ENCODE measurements at places on chromosomes 16 and 17.

DNA sequence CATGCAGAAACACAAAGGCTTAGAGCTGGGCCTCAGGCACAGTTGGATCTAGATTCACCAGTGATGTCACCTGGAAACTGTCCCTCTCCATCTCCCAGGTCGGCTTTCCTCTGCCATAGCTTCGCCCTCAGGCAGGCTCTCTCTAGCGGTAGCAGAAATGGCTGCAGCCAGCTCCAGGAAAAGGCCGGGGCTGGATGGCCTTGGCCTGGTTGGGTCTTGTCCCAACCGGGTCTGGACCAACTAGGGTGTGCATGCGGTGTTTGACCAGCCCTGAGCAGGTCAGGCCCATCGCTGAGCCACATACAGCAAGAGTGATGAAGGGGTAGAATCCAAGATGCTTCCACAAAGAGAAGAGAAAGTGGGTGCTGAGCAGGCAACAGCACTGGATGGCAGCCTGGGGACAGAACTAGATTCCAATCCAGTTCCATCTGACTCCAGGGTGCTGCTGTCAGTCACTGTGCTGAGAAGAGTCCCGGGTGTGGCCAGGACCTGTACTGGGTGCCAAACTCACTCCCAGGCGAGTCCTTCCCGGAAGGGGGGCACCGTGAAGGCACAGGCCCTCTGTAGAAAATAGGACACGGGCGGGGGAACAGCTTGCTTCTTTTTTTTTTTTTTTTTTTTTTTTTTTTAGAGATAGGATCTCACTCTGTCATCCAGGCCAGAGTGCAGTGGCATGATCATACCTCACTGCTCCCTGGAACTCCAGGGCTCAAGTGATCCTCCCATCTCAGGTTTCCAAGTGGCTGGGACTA lies 51.8 kb downstream of the SOCS3 start:
- no peak for DNase-seq

- no peak for DNase-seq
These were observed 484 bp upstream of the NUDT7 start for GRCh38 chr16:77721752-77722308.

DNA sequence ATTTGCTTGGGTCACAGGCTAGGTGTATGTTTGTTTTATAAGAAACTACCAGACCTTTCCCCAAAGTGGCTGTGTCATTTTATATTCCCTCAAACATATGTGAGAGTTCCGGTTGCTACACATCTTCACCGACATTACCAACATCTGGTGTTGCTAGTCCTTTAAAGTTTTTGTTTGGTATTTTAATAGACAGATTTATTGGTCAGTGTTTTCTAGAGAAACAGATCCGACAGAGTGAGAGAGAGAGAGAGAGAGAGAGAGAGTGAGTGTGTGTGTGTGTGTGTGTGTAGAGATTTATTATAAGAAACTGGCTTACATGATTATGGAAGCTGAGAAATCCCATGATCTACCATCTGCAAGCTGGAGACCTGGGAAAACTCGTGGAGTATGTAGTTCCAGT lies 31.0 kb downstream of the LDHD start:
- DNase-seq: no peak

DNA sequence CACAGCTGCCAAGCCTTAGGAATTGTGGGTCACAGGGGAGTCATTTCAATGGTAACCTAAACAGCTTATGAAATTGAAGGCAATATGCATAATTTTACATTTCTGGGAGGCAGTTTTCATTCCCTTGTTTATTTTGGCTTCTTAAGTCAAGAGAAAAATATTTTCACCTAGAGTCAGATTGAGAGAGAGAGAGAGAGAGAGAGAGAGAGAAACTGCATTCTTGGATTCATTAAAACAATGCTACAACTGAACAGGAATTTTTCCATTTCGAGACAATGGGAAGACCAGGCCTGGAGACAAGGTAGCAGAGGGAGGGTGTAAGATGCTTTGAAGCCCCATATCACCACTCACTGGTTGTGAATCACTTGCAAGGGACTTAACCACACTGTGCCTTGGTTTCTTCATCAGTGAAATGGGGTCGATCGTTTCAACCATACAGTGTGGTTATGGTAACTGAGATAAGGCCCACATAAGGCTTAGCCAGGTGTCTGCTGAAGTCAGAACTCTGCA lies 224.7 kb upstream of the IRX3 start:
- DNase-seq: no peak

- DNase-seq: no peak
These were observed 6.1 kb upstream of the WFIKKN2 start for GRCh38 chr17:50829332-50829731.

DNA sequence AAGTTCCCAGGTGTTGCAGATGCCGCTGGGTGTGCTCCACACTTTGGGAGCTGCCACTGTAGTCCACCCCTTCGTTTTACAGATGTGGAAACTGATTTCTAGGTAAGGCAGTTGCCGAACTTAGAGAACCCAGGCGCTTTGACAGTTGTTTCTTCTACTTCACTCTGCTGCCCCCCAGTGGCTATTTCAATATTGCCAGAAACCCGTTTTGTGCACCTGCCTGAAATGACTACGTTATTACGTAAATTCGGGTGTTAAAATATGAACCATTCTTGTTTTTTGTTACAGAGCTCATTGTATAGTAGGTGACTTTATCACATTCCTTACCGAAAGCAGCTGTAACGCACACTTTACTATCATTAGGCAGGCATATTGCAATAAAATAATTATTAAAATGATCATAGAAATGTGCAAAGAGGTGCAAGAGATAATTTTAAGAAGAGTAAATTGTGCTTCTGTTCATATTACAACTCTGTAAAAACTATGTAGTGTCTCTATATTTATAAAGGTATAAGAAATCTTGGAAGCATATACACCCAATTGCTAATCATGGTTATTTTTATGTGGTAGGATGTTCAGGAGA lies 44.9 kb downstream of the OTOA start:
- DNase-seq: peak; percentile 14

GRCh38 chr16:57619606-57620334 lies 8.7 kb upstream of the ADGRG1 start:
- DNase-seq: no peak

- peak; percentile 75 for DNase-seq
These were observed 29.2 kb upstream of the LRRC75A start for GRCh38 chr17:16521070-16521727.
